ENCODE measurements at places on chromosomes 1 and 21. TPM values are rescaled to one million over a fixed set of nuclear protein-coding genes. Genes with fewer than 3 reads are reported as not detected.

DNA sequence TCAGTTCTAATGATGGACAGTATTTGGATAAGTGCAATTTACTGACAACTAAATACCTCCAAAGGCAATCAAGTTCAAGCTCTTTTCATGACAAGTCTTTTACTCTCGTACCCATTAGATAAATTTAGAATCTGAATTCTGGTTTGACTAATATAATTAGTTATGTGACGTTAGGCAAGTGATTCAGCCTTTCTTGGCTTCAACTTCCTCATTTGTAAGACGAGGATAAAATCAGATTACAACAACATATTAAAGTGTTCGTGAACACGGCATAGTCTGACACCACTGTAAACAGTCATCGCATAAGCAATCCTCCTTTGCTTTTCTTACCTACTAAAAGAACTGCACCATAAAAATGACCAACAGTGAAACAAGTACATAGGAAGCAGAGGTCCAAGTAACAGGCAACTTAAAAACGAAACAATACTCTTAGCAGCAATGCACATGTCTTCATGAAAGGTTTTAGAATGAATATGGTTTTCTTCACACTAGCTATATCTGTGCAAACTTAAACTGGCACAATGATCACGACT, 25.7 kb downstream of the COA6 start:
- DNase-seq = no peak

GRCh38 chr1:167529829-167530474, 11.6 kb upstream of the CD247 start:
- no peak for DNase-seq

PLA2G2C gene
- total RNA-seq = not detected

OR2L2 gene
- total RNA-seq = 0.05 TPM

TMEM61 gene
- total RNA-seq = 1.7 TPM
